ENCODE measurements at places on chromosomes 11 and 22. TPM values are rescaled to one million over a fixed set of nuclear protein-coding genes. Genes with fewer than 3 reads are reported as not detected.

DNA sequence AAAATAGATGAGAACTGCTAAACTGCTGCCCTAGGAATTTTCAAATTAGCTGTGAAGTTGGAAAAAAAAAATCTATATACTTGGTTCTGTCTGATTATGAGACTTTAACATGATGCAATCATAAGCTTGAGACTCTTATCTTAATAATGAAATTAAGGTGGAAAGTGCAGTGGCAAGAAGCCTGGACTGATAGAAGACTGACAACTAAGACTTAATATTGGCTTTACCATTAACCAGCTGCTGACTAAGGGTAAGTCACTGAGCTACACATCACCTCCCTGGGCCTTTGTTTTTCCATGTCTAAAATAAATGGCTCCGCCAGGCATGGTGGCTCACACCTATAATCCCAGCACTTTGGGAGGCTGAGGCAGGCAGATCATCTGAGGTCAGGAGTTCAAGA, 56.9 kb downstream of the SLC35F2 start:
- DNase-seq: no peak
- H3K27ac ChIP-seq: no peak overlapping the region
- peaks cover 6% of the 10 kb centered on the region for H3K36me3 ChIP-seq
- no peaks in the 10 kb centered on the region for H3K27me3 ChIP-seq

DNA sequence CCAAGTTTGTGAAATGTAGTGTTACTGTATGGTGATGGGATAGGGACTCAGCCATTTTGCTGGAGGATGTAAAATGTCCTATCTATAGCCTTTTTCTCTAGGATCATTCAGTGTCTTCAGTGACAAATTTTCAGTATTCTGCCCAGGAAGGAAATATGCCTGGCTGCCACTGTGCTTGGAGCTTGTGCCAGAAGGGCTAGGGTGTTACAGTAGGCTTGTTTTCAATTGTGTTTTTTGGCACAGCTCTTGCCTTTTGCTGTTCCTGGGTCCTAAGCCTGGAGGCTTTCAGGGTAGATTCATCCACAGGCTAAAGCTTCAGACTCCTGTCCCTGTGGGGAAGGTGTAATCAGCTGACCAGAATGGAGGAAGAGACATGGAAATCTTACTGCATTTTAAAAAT, 22.0 kb upstream of the PHOX2A start:
- H3K4me3 ChIP-seq: no peak overlapping the region
- peaks cover 13% of the 10 kb centered on the region for H3K27me3 ChIP-seq
- no peak overlapping the region for H3K27ac ChIP-seq
- H3K36me3 ChIP-seq: no peaks in the 10 kb centered on the region

Gene FEN1
- total RNA-seq: 29.2 TPM

DNA sequence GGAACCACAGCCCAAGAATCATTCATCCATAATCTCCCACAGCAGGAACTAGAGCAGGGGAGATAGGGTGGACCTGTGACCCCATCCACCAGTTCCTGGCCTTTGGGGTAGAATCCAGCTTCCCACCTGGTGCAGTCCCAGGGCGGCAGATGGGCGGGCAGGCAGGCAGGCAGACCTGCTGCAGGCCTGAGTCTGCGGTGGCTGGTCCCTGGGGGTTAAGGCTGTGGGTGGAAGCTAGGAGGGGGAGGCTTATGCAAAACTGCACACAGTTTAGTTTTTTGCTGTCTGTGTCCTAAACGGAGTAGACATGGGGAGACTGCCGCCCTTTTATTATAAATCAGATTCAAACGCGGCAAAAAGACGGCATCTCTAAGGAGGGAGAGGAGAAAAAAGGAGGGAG, 4.5 kb upstream of the NEFH start:
- no peak overlapping the region for H3K27ac ChIP-seq
- no peaks in the 10 kb centered on the region for H3K4me1 ChIP-seq
- H3K27me3 ChIP-seq: peaks cover 28% of the 10 kb centered on the region
- DNase-seq: no peak

DNA sequence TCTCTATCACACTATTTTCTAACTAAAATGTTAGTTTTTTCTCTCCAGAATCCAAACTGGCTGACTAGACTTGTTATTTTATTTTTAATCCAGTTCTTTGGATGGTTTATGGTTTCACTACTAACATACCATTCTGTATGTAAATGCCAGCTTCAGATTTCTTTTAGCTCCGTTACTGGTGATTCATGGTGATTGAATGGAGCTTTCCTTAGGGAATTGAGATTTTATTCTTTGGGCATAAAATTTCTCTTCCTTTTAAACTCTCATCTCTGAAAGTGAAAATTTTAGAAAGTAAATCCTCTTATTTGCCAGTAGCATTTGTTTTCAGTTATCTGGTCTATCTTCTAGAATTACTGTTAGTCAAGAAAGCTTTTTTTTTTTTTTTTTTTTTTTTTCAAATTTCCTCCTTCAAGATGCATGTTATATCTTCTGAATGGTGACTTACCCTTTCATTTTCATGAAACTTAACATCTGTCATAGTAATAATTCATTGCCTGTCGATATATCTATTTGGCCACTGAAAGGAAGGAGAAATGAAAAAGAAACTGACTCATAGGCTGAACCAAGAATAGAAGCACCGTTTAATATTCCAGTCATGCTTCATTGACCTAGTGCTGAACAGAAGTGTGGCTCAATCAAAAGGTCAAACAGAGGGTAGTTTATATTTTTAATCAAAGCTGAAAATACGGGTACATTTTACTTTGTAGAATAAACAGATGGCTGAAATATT, 6.4 kb downstream of the ENDOD1 start:
- peaks cover 33% of the 10 kb centered on the region for H3K4me1 ChIP-seq
- H3K36me3 ChIP-seq: no peaks in the 10 kb centered on the region
- H3K27me3 ChIP-seq: no peaks in the 10 kb centered on the region
- peak overlapping the region; percentile 48 for H3K4me3 ChIP-seq
- peak; percentile 85 for DNase-seq
- peak overlapping the region; percentile 65 for H3K27ac ChIP-seq

Measured in GM23248 (cell line).